Right atrium auricular region (tissue), 2 donors: ENCODE measurements at places on chromosomes 1 and 21. TPM values are rescaled to one million over a fixed set of nuclear protein-coding genes. Genes with fewer than 3 reads are reported as not detected.

The PLA2G2F gene
- total RNA-seq = not detected

DNA sequence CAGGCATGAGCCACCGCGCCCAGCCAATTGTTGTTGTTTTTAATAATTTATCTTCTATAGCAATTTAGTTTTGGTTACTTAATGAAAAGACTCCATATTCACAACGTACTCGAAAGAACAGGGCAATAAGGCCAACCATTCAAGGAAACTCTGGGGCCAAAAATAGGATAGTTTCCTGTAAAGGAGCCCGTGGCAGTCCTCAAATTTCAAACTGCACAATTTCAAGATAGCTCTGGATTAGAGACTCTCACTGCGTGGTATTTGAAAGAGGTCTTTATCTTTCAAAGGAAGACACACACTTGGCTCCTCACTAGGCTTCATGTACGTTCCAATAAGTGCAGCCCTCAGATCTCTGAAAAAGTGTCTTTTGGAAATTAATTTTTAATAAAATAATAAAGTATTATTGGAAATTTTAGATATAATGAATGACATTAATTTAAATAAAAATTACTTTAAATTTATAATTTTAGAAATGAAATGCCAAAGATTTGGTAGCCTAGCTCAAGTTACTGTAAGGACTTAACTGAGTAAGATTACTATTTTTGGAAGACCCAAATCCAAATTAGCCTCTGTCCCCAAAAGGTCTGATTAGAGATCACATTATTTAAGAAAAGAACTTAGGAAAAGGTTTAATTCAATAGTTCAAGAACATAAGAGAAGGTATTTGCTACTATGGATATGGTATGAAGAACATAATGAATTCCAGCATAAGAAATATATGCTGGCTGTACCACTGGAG, 22.7 kb upstream of the DONSON start:
- DNase-seq = no peak

DNA sequence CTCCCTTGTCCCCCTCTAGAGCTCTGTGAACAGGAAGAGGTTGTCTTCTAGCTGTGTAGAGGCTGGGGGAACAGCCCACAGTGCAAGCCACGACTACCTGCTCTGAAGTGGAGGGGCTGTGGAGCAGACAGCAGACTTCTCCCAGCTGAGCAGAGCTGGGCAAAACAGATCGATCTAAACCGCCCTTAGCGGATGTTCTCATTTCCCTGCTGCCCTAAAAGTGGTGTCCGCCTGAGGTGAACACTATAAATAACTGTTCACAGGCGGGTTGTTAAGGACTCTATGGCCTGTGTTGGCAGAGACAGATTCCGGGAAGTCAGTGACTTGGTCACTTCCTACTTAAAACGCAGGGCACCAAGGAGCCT, 203.2 kb downstream of the RHOU start:
- DNase-seq = no peak

DNA sequence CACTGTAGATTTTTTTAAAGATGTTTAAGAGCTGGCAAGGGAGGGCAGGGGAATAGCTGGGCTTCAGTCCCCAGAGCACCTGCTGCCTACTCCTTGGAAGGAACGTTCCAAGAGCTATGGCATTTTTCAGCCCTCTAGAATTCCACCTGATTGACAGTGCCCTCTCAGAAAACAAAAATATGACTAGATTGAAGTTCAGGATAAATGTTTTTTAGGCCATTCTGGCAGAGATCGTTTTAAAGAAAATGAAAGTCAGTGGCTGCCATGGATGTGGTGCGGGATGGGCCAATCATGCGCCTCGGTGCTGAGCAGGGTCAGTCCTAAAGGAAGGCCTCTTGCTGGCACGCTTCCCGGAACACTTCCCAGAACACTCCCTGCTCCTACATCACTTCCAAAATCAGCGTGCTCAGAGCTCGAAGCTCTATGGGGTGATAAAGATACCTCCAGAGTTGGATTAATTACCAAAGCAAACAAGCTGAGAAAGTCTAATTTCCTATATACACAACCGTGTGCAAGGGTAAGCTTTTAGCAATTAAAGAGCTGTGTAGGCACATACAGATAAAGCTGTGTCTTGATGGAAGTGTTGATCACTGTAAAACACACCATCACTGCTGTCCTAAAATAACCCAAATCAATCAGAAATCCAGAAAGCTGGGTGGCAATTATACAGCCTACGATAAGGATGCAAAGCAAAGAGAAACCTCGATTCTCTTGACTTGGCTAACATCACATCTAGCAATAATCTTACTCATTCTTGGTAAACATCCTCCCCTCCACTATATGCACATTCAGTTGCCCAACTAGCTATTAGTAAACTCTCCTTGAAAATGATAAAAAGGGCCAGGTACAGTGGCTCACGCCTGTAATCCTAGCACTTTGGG, 34.6 kb downstream of the TGFBR3 start:
- DNase-seq = peak; percentile 93

The ZNF670 gene
- 0.93 TPM for total RNA-seq

DNA sequence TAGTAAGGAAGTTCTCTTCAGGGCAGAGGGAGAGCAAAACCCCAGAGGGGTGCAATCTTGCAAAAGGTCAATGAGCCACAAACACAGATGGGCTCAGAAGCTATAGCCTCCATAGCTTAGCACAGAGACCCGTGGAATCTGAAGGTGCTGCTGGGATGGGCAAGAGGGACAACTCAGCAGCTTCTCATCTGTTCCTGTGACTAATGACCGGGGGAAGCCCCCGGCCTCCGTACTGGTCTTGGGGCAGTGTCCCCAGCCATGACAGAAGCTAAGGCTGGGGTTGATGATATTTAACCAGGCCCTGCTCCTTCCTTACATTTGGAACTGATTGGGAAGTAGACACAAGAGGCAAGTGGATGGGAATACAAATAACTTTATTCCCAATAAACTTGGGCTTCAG, 19.1 kb downstream of the EXOC8 start:
- DNase-seq = no peak

The AMY1A gene
- total RNA-seq = not detected

DNA sequence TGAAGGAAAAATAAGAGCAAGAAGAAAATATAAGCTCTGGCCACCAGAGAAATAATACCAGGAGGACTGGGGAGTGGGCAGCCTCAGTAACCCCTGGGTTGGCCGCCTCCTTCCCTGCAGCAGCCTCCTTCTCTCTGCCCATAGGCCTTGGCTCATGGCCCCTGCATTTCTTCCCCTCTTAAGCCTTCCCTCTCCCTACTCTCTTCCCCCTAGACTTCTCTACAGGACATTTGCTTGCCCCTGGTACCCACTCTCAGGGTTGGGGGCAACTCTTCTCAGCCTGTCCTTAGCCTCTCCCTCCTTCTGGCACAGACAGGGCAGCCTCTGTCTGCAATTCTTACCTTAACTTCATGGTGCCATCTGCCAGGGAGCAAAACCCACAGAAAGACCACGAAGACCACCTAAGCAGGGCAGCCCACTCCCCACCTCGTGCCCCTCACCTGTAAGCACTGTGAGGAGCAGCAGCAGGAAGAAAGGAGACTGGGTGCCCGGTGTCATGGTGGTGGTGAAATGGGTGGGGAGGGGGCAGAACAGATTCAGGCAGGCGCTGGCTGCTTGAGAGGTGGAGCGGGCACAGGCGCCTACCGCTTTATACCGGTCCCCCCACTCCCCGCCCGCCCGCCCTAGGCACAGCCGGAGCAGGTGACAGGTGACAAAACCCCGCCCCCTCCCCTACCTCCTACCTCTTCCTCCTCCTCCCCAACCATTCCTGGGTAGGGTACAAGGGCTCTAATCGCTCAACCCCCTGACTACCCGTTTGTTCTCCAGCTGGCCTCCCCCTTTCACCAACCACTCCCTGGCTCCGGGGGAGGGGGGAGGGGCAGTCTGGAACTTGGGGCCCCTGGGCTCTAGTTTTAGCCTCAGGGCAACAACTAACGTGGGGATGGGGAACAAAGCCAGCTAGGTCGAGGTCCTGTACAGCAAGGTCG, 15.1 kb downstream of the THBS3 start:
- no peak for DNase-seq

The ARHGEF16 gene
- total RNA-seq = 0.22 TPM
